ENCODE measurements at places on chromosomes 3 and 15.

DNA sequence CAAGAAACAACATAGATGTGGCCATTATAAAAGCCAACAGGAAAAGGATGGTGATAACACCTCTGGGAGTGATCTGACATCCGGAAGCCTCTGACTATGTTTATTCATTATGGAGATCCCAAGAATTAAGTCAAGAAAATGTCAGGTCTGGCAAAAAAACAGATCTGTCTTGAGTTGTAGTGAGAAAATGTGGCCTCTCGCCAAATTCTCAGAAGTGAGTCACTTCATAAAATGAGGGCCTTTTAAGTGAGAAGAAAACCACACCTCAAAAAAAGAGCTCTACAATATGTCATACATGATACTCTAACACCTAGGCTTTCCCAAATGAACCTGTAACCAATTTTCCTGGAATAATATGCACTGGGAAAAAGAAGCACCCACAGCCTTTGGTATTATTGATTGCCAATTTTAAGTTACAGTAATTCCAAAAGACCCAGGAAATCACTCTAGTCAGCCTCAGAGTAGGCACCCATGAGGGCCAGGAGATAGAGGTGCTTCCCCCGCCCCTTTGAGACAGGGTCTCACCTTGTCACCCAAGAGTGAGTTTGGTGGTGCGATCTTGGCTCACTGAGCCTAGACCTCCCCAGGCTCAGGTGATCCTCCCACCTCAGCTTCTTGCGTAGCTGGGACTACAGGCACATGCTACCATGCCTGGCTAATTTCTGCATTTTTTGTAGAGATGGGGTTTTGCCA is 38.0 kb downstream of the CCR3 start:
- no peaks in the 10 kb centered on the region for H3K27me3 ChIP-seq
- H3K36me3 ChIP-seq: no peaks in the 10 kb centered on the region
- H3K4me1 ChIP-seq: peaks cover 34% of the 10 kb centered on the region
- no peak for DNase-seq

DNA sequence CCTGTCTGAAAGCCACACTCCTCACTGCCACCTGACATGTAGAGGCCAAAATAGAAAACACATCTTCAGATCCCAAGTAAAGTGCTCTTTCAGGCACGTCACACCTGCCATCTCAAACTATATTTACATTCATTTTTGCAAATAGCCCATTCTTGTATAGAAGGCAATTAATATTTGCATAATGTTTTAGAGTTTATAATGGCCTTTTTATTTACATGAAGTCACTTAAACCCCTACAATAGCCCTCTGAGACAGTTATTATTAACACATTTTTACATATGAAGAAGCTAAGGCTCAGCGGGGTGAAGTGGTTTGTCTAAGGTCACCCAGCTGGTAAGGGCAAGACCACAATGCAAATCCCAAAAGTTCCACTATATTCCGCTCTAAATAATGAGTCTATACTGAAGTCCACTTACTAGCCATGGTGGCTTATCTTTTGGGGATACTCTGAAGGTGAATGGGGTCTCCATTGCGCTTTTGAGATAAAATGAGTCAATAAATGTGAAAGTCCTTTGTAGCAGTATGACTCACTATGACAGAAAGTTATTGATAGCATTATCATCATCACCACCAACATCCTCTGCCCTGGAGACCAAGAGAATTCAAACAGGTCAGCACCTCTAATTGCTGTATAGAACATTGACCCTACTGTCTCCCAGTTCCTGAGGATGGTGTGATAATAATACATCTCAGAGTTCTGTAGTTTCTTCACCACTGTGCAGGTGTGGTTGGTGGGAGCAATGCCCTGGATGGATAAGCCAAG is 155.9 kb upstream of the BCL6 start:
- no peaks in the 10 kb centered on the region for H3K36me3 ChIP-seq
- H3K4me3 ChIP-seq: no peak overlapping the region
- H3K27ac ChIP-seq: no peak overlapping the region
- no peaks in the 10 kb centered on the region for H3K4me1 ChIP-seq

DNA sequence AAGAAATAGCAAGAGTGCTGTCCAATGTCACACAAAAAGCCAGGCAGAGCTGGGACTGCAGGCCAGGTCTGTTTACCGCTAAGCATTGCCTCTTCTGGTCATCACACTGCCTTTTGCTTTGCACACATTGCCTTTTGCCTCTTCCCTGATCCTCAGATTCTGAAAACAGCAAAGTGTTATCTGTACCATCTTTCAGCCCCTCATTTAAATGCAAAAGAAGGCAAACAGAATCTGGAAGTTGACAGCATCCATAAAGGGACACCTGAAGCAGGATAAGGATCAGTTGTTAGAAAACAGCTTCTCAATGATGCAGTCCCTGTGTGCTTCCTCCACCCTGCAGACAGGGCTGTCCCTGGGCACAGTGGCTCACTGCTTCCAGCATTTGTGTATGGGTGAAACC is 106.7 kb upstream of the RAD18 start:
- no peak overlapping the region for H3K27ac ChIP-seq
- H3K4me1 ChIP-seq: no peaks in the 10 kb centered on the region
- no peak for DNase-seq
- H3K36me3 ChIP-seq: no peaks in the 10 kb centered on the region

DNA sequence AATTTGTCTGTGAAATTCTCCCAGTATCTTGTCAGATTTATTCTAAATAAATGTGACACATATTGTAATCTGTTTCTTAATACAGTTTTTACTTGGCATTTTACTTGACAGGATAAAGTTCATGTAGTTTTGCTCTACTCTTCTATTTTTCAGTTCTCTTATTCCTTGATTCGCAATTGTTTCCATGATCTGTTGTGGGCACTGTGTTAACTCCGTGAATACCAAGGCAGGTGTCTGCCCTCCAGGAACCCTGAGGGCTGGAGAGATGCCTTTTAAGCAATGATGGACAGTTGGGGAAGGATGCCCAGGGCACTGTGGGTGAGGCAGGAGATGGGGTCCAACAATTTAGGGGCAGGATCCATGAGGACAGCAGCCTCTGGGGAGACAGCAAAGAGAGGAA is 3.1 kb downstream of the CLDN11 start:
- H3K4me3 ChIP-seq: no peak overlapping the region
- peaks cover 13% of the 10 kb centered on the region for H3K27me3 ChIP-seq
- no peak for DNase-seq

GRCh38 chr3:20769430-20769829 is 583.4 kb upstream of the SGO1 start:
- no peak for DNase-seq
- H3K27me3 ChIP-seq: no peaks in the 10 kb centered on the region
- H3K4me3 ChIP-seq: no peak overlapping the region
- no peaks in the 10 kb centered on the region for H3K4me1 ChIP-seq

DNA sequence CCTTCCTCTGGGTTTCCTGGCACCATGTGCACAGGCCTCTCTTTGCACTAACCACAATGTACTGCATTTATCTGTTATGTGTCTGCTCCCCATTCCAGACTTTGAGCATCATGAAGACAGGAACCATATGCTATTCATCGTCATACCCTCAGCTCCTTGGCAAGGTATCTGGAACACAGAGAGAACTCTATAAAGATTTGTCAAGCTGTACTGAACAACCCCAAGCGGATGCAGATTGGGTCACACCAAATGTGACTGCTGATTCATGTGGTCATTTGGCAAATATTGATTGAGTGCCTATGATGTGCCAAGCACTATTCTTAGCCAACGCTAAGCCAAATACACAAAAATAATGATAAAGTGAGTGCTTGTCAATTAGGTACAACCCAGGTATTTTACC is 7.5 kb upstream of the MEGF11 start:
- H3K27ac ChIP-seq: no peak overlapping the region
- DNase-seq: no peak
- H3K4me1 ChIP-seq: no peaks in the 10 kb centered on the region
- H3K27me3 ChIP-seq: peaks cover 32% of the 10 kb centered on the region

DNA sequence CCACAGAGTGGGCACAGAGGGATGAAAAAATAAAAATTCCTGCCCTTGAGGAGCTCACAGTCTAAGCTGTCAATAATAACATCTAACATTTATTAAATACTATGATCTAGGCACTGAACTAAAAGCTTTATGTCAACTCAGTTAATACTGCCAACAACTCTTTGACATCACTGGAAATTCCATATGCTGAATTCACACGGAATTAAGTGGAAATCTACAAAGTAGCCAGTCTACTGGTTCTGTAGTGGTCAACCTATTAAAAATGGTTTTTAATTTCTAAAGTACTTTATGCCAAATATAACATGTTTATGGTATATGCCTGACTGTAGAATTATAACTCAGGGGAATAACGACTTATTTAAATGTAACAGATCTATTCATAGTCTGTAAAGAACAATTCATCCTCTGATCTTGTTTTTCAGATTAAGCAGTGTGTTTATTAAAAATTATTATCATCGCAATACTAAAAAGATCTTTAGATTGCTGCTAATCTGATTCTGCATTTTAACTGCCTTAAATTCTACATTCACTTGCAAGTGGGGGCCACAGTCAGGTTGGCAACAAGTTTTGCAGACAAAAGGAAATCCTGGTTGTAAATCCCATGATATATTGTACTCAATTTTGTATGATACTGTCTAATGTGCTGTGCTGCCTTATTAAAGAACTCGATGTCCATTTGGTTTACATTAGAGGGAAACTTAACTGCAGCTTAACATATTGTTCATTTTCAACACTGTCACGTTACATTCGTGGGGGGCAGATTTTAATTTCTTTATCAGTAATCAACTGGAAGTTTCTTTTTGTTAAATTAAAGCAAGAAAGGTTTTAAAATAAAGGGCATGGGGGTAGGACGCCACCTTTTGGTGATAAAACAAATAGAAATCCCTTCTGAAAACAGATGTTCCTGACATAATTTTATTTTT is 2.6 kb upstream of the FOXP1 start:
- H3K4me1 ChIP-seq: peaks cover 25% of the 10 kb centered on the region
- DNase-seq: peak; percentile 56
- H3K36me3 ChIP-seq: no peaks in the 10 kb centered on the region
- H3K27me3 ChIP-seq: no peaks in the 10 kb centered on the region
- H3K27ac ChIP-seq: peak overlapping the region; percentile 95

GRCh38 chr3:88041005-88041404 is 17.8 kb downstream of the CGGBP1 start:
- H3K4me3 ChIP-seq: no peak overlapping the region
- H3K36me3 ChIP-seq: no peaks in the 10 kb centered on the region
- DNase-seq: no peak

GRCh38 chr3:127671523-127672428 is 976 bp upstream of the ABTB1 start:
- no peaks in the 10 kb centered on the region for H3K36me3 ChIP-seq
- H3K27me3 ChIP-seq: no peaks in the 10 kb centered on the region
- H3K4me1 ChIP-seq: no peaks in the 10 kb centered on the region
- H3K27ac ChIP-seq: peak overlapping the region; percentile 85

- H3K4me3 ChIP-seq: no peak overlapping the region
- no peak for DNase-seq
- H3K36me3 ChIP-seq: peaks cover 2% of the 10 kb centered on the region
- peaks cover 54% of the 10 kb centered on the region for H3K4me1 ChIP-seq
- no peaks in the 10 kb centered on the region for H3K27me3 ChIP-seq
Observed at GRCh38 chr3:141530415-141530768, 43.6 kb downstream of the RASA2 start.

GRCh38 chr3:180430896-180431295 is 171.1 kb upstream of the TTC14 start:
- no peaks in the 10 kb centered on the region for H3K27me3 ChIP-seq
- H3K36me3 ChIP-seq: no peaks in the 10 kb centered on the region
- DNase-seq: no peak

GRCh38 chr3:147422601-147423536 is 13.7 kb downstream of the ZIC1 start:
- H3K27me3 ChIP-seq: peaks cover 97% of the 10 kb centered on the region
- H3K27ac ChIP-seq: no peak overlapping the region
- no peaks in the 10 kb centered on the region for H3K36me3 ChIP-seq
- DNase-seq: no peak

Measured in left lung (tissue), 14 donors.